ENCODE measurements at places on chromosomes 16 and 17.

DNA sequence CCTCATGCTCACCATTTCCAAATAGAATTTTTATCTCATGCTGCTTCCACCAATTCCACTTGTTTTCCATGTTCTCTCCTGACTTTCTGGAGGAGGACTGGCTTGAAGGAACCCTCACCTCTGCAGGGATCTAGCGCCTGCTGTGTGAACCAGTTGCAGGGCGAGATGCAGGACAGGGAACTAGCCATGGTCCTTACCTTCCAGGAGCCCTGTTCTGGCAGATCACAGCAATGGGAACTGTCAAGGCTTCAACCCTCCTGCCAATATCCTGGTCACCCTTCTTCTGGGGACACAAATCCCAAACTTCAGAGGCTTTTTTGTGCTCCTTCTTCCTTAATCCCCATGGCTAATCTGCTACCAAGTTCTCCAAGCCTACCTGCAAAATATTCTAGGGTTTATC is 60.4 kb upstream of the MMP2 start:
- DNase-seq, result no peak

GRCh38 chr17:72046643-72047612 is 73.9 kb upstream of the SOX9 start:
- DNase-seq, result no peak

GRCh38 chr17:41785859-41786226 is 668 bp downstream of the JUP start:
- no peak for DNase-seq

DNA sequence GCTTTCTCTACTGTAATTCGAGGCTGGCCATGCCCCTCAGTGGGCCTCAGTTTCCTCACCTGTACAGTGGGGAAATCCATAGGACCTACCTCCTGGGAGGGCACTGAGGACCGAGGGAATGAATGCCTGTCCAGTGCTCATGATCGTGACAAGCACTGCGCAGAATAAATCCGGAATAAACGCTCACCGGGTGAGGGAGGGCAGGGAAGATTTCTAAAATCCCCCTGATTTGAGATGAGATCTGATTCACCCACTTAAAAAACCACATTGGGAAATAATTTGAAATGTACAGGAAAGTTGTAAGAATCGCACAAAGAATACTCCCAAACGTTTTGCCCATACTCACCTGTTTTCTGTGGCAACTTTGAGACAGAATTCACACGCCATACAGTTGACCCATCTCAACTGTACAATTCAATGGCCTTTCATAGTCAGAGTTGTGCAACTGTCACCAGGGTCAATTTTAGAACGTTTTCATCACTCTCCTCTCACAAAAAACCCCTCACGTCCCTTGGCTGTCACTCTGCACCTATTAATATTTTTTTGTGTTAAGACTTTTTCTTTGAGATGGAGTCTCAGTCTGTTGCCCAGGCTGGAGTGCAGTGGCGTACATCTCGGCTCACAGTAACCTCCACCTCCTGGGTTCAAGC is 49.8 kb downstream of the IRF8 start:
- no peak for DNase-seq

DNA sequence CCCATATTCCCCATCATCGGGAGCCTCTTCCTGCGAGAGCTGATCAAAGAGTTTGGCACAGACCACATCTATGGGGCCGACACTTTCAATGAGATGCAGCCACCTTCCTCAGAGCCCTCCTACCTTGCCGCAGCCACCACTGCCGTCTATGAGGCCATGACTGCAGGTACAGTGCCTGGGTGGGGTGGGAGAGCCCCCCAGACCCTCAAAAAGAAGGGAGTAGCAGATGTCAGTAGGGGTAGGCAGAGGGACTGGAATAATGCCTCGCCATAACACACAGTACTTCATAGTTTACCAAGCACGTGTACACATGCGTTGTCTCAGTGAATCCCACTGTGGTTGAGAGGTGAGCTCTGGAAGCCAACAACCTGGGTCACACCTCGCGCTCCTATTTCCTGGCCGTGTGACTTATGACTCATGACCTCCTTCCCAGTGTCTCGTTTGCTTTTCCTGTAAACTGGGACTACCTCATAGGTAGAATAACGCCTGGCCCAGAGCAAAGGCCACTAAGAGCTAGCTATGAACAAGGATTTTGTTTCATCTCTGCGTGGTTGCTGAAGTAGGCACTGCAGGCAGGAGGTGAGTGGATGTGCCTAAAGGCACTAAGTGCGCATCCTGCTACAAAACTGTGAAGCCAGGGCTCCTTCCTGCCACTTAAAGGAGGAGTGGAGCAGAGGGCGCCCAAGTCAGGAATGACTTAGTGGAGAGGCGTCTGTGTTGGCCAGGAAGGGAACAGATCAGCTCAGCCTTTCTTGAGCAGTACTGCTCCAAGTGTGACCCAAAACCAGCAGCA is 5.2 kb downstream of the NAGLU start:
- DNase-seq, result no peak

GRCh38 chr16:81790830-81791435 is 11.8 kb downstream of the PLCG2 start:
- no peak for DNase-seq
